ENCODE measurements at places on chromosomes 5 and 9.

- DNase-seq, result no peak
Observed at GRCh38 chr9:98084396-98084795, 27.9 kb downstream of the NANS start.

- DNase-seq, result no peak
Observed at GRCh38 chr9:73655831-73656230, 504.2 kb downstream of the ANXA1 start.

GRCh38 chr5:156595132-156595787 lies 254.8 kb upstream of the PPP1R2B start:
- DNase-seq, result no peak

DNA sequence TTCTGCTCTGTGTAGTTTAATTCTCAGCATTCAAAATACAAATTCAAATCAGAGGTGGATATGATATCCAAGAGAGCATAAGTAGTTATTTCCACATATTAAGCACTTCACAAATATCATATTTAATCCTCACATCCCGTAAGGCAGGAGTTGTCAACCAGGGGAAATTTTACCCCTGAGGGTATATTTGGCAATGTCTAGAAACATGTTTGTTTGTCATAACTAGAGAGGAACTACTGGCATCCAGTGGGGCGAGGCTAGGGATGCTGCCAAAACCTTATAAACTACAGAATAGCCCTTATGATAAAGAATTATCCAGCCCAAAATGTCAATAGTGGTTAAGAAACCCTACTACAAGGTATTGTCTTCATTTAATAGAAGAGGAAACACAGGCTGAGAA lies 619.4 kb downstream of the SLCO4C1 start:
- no peak for DNase-seq

DNA sequence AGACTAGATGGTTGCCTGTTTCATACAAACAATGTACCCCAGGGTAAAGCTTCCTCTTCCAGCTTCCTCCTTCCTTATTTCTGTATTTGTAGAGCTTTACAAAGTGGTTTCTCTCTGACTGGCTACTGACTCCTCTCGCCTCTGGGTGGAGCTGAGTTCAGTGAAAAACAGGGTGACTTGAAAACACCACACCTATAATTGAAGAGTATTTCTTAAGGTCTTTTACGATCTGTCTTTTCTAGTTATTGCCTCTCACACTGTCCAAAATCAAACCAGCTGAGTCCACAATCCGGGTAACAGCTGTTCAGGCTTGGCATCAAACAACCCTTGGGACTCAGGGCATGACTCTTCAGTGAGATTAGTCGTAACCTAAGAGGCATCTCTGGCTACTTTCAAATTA lies 200.4 kb downstream of the ARRDC3 start:
- no peak for DNase-seq

GRCh38 chr5:150659360-150660107 lies 1.5 kb upstream of the MYOZ3 start:
- DNase-seq, result no peak

GRCh38 chr9:115050002-115050490 lies 67.9 kb downstream of the TNC start:
- no peak for DNase-seq

DNA sequence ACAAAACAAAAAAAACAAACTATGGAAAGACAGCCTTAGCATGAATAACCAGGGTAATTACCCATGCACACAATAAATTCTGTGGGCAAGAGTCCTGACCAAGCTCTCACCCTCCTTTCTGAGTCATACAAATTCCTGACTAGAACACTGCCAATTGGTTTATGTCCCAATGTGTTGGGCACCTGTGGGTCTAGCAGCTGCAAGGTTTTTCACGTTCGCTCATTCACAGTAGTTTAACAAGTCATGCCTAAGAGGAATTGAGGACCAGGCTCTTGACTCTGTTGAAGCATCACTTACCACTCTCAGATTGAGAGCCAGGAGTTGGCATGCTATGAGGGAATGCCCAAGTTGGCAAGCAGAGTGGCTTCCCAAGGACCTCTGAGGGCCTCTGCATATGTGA lies 205.5 kb upstream of the SLC24A2 start:
- peak; percentile 91 for DNase-seq

DNA sequence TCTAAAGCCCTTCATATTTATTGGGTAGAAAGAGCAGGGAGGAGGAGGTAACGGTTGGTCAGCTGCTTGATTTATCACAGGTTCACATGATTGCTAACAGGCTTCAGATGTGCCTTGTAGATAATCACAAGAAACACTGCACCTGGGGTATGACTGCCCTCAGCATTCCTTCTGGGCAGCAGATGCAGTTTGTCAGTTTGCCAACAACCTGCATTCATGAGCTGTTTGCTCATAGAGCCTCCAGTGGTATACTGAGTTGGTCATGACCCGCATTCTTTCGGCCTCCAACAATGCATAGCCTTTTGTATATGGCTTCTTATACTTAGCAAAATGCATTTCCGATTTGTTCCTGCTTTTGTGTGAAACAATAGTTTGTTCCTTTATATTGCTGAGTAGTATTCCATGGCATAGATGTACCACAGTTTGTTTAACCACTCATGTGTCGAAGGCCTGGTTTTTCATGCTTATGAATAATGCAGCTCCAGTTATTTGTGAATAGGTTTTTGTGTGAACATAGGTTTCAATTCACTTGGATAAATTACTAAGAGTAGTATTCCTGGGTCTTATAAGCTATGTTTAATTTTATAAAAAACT lies 83.6 kb downstream of the ARHGEF28 start:
- no peak for DNase-seq

DNA sequence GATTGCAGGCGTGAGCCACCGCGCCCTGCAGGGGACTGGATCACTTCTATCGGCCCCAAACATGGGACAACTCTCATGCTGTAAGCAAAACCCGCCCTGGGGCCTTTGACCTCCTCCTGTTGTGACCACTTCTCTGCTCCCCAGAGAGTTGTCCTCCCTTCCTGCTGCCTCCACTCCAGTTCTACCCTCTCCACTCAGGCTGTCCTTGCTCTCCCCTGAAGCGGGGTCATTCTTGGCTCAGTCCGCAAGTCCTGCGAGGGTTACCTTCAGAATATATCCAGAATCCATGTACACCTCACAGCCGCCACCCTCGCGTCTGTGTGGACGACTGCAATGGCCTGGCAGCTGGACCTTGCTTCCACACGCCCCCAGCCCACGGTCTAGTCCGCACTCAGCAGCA lies 273.7 kb downstream of the PBX3 start:
- DNase-seq, result no peak

- peak; percentile 82 for DNase-seq
Observed at GRCh38 chr5:34929720-34930461, 532 bp downstream of the DNAJC21 start.

DNA sequence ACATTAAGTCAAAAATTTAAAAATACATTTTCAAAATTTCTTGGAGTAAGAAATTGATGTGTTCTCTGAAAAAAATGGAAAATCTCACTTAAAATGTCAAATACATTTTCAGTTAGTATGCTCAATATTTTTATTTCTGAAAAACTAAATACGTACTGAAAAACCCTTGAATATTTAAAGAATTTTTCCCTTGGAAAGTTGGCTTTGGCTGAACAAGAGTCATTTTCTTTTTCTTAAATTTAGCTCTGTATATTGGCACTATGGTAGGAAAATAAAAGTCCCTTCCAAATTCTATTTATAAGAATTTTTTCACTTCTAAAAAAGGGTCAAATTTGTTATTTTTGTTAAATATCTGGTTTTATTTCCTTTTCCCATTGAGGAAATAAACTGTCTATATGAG lies 29.0 kb upstream of the CDH18 start:
- DNase-seq, result no peak

- no peak for DNase-seq
Observed at GRCh38 chr5:1255081-1255561, 29.9 kb downstream of the SLC6A18 start.

DNA sequence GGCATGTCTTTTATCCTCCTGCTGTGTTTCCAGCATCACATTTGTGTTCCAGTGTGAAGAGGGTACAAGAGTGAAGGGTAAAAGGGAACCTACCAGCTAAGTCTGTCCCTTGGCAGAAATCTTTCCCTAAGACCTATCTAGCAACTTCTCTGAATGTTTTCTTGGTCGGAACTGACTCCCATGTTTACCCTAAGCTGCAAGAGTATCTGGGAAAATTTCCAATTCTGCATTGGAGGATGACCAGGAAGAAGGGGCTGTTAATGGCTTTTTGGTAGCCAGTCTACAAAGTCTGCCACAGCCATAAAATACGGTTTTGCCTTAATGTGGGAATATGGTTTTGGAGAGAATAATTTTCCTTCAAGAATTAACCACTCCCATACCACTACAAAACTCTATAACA lies 75.1 kb downstream of the MAST4 start:
- DNase-seq, result no peak

GRCh38 chr5:180053061-180053602 lies 18.4 kb downstream of the RNF130 start:
- DNase-seq, result no peak

- DNase-seq, result no peak
Observed at GRCh38 chr5:95993266-95993665, 31.6 kb upstream of the ELL2 start.

DNA sequence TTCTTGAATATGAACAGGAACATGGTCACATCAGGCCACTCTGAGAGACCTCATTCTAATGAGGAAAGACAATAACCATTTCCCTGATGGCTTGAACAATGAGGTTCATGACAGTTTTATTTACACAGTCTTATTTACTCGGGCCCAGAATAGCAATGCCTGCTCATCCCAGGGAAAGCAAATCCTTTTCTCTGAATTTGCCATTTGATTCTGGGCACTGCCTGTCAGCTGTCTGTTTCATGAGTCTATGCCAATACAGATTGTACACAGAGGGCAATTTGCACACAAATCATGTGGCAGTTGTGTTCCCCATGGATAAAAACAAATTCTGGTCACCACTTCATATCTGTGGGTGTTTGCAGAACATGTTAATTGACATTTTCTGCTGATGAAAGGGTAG lies 492.5 kb downstream of the ACTL7B start:
- peak; percentile 5 for DNase-seq

- DNase-seq, result no peak
Observed at GRCh38 chr5:137313526-137314175, 185.5 kb downstream of the SPOCK1 start.

- DNase-seq, result no peak
Observed at GRCh38 chr5:79224286-79224984, 11.5 kb upstream of the JMY start.

DNA sequence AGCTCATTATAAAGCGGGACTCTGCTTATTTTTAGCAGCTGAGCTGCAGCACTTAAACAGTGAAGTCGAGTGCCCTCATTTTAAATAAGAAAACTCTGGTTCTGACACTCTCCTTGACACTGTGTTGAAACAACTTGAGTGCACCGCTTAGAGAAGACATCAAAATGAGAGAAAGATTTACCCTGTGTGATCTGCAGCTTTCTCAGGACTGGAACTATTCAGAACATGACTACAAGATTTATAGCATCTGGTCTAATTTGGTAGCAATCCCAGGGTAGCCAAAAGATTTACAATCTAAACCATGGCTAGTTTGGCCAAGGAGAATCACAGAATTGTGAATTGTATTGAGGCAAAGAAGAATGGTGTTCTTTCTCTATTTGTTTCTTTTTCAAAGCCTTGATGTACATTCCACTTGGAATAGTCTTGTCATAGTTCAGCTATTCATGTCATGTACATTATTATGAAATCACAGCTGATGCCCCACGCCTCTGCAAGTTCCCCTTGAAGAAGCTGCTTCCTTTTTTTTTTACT lies 38.7 kb downstream of the PLEKHG4B start:
- no peak for DNase-seq

GRCh38 chr5:76622973-76623596 lies at the start of gene F2RL2:
F2RL2 (minus strand) TSS chr5:76623403; CDS start chr5:76623230, 173 bp downstream.
- no peak for DNase-seq

DNA sequence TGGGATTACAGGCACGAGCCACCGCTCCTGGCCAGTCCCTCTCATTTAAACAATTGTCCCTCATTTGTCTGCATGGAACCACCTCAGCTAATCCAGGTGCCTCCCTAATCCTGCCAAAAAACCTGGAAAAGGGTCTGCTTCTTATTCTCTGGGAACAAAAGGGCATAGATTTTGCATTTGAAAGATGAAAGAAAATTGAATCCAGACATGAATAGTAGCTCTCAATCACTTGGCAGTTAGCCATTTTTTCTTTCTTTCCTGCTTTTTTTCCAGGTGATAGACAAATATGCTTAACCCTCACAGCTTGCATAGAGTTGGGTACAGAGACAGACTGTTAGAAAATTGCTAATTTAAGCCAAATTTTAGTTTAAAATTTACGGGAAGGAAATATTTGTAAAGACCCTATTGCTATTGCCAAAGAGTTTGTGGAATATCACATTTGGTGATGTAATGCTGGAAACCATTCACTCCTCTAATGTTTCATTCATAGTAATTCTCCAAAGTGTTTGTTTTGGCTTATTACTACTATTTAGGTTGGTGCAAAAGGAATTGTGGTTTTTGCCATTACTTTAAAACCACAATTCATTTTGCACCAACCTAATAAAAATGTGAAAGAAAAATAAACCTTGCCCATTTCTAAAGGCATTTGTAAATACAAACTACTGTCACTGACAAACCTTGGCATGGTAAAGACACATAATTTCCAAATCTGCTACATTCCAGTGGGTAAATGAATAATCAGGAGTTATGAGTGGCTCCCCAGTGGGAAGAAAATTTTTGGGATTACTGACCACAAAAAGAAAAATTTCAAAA lies 80.5 kb upstream of the JAK2 start:
- no peak for DNase-seq

GRCh38 chr5:158301186-158301585 lies 442.2 kb upstream of the CLINT1 start:
- DNase-seq, result no peak

DNA sequence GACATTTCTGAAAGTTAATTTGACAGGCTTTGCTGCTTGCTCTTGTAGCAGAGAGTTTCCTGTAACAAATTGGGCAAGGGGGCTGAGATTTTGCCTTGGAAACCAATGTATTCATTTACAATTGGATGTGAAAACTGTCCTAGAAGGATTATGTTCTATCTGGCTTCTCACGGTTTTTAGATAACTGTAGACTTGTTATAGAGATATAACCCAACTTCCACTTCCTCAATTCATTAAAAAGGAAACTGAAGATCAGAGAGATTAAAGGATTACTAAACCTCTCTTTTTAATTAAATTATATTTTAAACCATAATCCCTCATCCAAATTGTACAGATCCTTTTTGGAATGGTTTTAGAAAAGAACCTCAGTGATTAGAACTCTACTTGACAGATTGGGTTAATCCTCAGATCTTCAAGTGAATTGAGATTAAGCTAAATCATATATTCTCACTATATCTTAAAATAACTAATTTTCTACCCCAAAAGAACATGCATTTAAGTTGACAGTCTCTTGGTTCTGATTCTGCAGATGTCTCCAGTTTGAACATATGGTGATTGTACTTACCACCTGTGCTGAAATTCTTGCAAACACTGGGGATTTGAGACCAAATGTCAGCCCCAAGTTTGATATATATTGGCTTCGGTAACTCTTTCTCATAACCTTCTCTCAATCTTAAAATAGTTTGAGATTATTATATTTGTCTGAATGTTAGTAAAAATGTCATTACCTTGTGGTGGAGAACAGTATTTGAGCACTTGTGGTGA lies 130.1 kb upstream of the C9orf72 start:
- no peak for DNase-seq

Data from SW480 (cell line).